ENCODE measurements at places on chromosomes 4 and X. TPM values are rescaled to one million over a fixed set of nuclear protein-coding genes. Genes with fewer than 3 reads are reported as not detected.

Gene CRMP1
- total RNA-seq: 0.16 TPM

Gene VSIG4
- total RNA-seq: 0.36 TPM

Gene SLC16A2
- total RNA-seq: 0.08 TPM

Gene CXorf65
- total RNA-seq: 4.0 TPM

GRCh38 chrX:103789004-103789403 is 12.4 kb downstream of the PLP1 start:
- H3K27ac ChIP-seq: no peak overlapping the region
- H3K4me3 ChIP-seq: no peak overlapping the region
- H3K4me1 ChIP-seq: no peaks in the 10 kb centered on the region
- no peaks in the 10 kb centered on the region for H3K27me3 ChIP-seq

DNA sequence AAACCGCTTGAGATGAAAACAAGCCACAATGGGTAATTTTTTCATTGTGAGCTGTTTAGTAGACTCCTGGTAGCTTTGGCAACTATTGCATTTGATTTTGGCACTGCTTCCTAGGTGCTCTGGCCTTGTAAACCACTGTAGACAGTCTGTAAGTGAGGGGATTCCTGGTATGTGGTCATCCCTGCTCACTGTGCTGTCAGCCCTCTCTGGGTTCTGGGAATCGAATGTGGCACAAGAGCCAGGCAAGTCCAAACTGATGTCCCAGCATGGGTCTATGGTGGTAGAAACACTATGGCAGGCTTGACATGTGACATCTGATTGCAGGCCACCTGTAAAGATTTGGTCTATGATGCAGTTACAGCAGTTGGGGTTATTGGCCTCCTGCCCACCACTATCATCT is 2.5 kb downstream of the USP51 start:
- no peak for DNase-seq
- H3K4me3 ChIP-seq: no peak overlapping the region
- H3K27me3 ChIP-seq: no peaks in the 10 kb centered on the region
- H3K4me1 ChIP-seq: no peaks in the 10 kb centered on the region

DNA sequence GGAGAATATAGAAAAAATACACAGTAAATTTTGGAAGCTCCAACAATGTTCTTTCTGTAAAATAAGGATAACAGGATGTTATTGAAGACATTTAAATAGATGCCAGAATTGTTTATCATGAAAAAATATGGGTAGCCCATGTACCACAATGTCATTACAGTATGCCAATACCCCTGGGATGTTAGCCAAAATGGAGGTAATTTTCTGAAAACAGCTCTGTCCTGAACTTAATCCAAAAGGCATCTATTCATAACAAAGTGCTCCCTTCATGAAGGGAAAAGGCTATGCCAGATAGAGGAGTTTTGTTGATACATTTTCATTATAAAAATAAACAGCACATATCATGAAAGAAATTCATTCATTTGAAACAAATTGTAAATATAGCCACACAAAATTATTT is 1902.6 kb upstream of the AGA start:
- H3K36me3 ChIP-seq: no peaks in the 10 kb centered on the region
- no peaks in the 10 kb centered on the region for H3K27me3 ChIP-seq
- DNase-seq: no peak
- no peaks in the 10 kb centered on the region for H3K4me1 ChIP-seq
- H3K4me3 ChIP-seq: no peak overlapping the region

GRCh38 chr4:15021946-15022345 is 19.7 kb downstream of the CPEB2 start:
- no peaks in the 10 kb centered on the region for H3K27me3 ChIP-seq
- no peak overlapping the region for H3K4me3 ChIP-seq
- no peak for DNase-seq
- H3K4me1 ChIP-seq: peaks cover 4% of the 10 kb centered on the region
- no peaks in the 10 kb centered on the region for H3K36me3 ChIP-seq
- no peak overlapping the region for H3K27ac ChIP-seq

DNA sequence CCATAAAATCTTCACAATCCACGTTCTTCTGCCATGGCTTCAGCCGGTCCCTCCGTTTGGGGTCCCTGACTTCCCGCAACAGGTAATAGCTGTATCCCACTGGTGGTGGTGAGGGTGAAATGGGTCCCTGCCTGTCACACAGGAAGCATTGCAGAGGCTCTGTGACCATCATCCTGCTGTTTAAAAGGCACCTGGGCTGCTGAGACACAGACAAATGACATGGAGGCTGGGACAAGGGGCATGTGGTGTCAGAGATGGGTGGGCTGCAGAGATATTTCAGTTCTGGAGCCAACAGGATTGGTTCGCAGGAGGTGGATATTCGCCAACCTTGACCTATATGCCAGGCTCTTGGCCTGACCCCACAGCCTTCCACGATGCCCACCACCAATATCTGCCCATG is 82.1 kb downstream of the JAKMIP1 start:
- H3K36me3 ChIP-seq: no peaks in the 10 kb centered on the region
- H3K4me1 ChIP-seq: no peaks in the 10 kb centered on the region
- H3K27ac ChIP-seq: no peak overlapping the region
- no peak for DNase-seq

GRCh38 chrX:71910986-71911730 is 513 bp downstream of the NHSL2 start:
- H3K36me3 ChIP-seq: no peaks in the 10 kb centered on the region
- no peaks in the 10 kb centered on the region for H3K27me3 ChIP-seq
- no peaks in the 10 kb centered on the region for H3K4me1 ChIP-seq

GRCh38 chr4:5126231-5126630 is 75.0 kb downstream of the STK32B start:
- no peak overlapping the region for H3K27ac ChIP-seq
- H3K36me3 ChIP-seq: no peaks in the 10 kb centered on the region
- no peak overlapping the region for H3K4me3 ChIP-seq
- no peaks in the 10 kb centered on the region for H3K4me1 ChIP-seq
- no peaks in the 10 kb centered on the region for H3K27me3 ChIP-seq

- no peak overlapping the region for H3K4me3 ChIP-seq
- H3K36me3 ChIP-seq: no peaks in the 10 kb centered on the region
- no peaks in the 10 kb centered on the region for H3K4me1 ChIP-seq
These were observed 22.5 kb upstream of the TRIM2 start for GRCh38 chr4:153181700-153182099.

All from GM12878 (cell line).